Activated CD4-positive, alpha-beta T cell treated with anti-CD3 and anti-CD28 coated beads, Interleukin-2, amount 10 ng/mL, durations not matched to agents 24 days and 14 days (primary cell): ENCODE measurements at places on chromosomes 2 and 18. TPM values are rescaled to one million over a fixed set of nuclear protein-coding genes. Genes with fewer than 3 reads are reported as not detected.

GRCh38 chr18:61286867-61287266 is 46.4 kb upstream of the CDH20 start:
- DNase-seq = no peak
- H3K36me3 ChIP-seq = no peaks in the 10 kb centered on the region
- H3K27ac ChIP-seq = no peak overlapping the region
- H3K4me3 ChIP-seq = no peak overlapping the region
- H3K4me1 ChIP-seq = no peaks in the 10 kb centered on the region
- no peaks in the 10 kb centered on the region for H3K27me3 ChIP-seq

ABCG5 gene
- total RNA-seq = not detected in 2 replicates

DNA sequence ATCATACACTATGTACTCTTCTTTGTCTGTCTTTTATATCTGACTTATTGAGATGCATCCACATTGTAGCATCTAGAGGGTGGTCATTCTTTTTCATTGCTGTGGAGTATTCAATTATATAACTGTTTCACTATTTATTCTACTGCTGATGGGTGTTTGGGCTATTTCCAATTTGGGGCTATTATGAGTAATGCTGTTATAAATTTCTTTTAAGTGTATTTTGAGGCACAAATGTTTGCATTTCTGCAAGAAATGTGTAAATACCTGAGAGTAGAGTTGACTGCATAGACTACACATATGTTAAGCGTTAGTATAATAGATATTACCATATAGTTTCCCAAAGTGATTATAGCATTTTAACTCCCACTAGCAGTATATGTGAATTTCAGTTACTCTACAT is 26.9 kb upstream of the PPP1R1C start:
- DNase-seq = no peak
- no peaks in the 10 kb centered on the region for H3K36me3 ChIP-seq
- H3K27me3 ChIP-seq = peaks cover 5% of the 10 kb centered on the region
- no peak overlapping the region for H3K4me3 ChIP-seq
- peaks cover 12% of the 10 kb centered on the region for H3K4me1 ChIP-seq

- H3K4me1 ChIP-seq = no peaks in the 10 kb centered on the region
- H3K27me3 ChIP-seq = no peaks in the 10 kb centered on the region
- H3K36me3 ChIP-seq = no peaks in the 10 kb centered on the region
- DNase-seq = no peak
- H3K4me3 ChIP-seq = no peak overlapping the region
These were observed 7.2 kb downstream of the DSC1 start for GRCh38 chr18:31155498-31155897.

- H3K27ac ChIP-seq = no peak overlapping the region
- no peak for DNase-seq
- no peaks in the 10 kb centered on the region for H3K4me1 ChIP-seq
- no peaks in the 10 kb centered on the region for H3K27me3 ChIP-seq
- no peak overlapping the region for H3K4me3 ChIP-seq
These were observed 65.0 kb downstream of the KCNS3 start for GRCh38 chr2:17943444-17943843.

DNA sequence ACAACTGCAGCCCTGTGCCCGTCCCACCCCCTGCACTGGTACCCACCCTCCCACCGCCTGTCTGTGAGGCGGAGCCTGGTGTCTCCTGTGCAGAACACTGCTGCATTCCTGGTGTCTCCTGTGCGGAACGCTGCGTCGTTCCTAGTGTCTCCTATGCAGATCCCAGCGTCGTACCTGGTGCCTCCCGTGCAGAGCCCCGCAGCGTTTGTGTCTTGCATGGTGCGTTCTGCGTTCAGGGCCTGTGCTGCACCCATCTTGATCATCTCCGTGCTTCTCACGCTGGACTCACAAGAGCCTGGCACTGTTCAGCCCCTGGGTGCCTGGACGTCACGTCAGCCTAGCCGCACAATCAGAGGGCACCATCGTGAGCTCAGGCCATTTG is 248.6 kb upstream of the SALL3 start:
- H3K36me3 ChIP-seq = no peaks in the 10 kb centered on the region
- H3K4me3 ChIP-seq = no peak overlapping the region
- no peaks in the 10 kb centered on the region for H3K27me3 ChIP-seq
- DNase-seq = no peak
- H3K4me1 ChIP-seq = no peaks in the 10 kb centered on the region
- H3K27ac ChIP-seq = no peak overlapping the region

GRCh38 chr2:169734169-169734847 is 676 bp downstream of the KLHL23 start:
- peak overlapping the region; percentile 45 for H3K27ac ChIP-seq
- H3K4me1 ChIP-seq = peaks cover 16% of the 10 kb centered on the region
- DNase-seq = peak; percentile 74
- no peaks in the 10 kb centered on the region for H3K36me3 ChIP-seq
- peak overlapping the region; percentile 81 for H3K4me3 ChIP-seq

GRCh38 chr2:85800586-85800985 is 46.8 kb downstream of the ATOH8 start:
- no peak for DNase-seq
- H3K27me3 ChIP-seq = peaks cover 8% of the 10 kb centered on the region
- no peak overlapping the region for H3K4me3 ChIP-seq
- peaks cover 6% of the 10 kb centered on the region for H3K4me1 ChIP-seq

TM4SF20 gene
- total RNA-seq = not detected in 2 replicates

- no peak overlapping the region for H3K27ac ChIP-seq
- no peaks in the 10 kb centered on the region for H3K4me1 ChIP-seq
- no peak for DNase-seq
- H3K36me3 ChIP-seq = no peaks in the 10 kb centered on the region
- H3K4me3 ChIP-seq = no peak overlapping the region
- peaks cover 24% of the 10 kb centered on the region for H3K27me3 ChIP-seq
These were observed 82.2 kb upstream of the RMDN2 start for GRCh38 chr2:37842732-37843440.

DNA sequence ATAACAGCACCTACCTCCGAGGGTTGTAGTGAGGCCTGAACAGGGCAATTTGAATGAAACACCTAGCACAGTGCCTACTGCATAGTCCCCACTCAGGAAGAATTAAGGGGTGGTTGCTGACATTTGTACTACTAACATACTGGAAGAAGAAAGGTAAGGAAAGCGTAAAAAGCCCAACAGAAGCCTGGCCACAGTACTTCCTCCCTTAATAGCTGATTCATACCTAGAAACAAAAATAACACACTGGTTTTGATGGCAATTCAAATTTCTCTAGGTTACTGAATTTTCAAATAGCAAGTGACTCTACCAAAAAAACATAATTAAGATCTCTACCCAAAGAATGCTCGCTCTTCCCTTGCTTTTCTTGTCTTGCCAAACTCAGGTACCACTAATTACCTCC is 16.2 kb downstream of the SUCLG1 start:
- H3K4me1 ChIP-seq = peaks cover 20% of the 10 kb centered on the region
- H3K36me3 ChIP-seq = peaks cover 65% of the 10 kb centered on the region
- peak overlapping the region; percentile 26 for H3K27ac ChIP-seq
